Stimulated activated CD8-positive, alpha-beta memory T cell treated with anti-CD3 and anti-CD28 coated beads, Interleukin-15, amount 100 ng/mL, for 4 hours (primary cell): ENCODE measurements at places on chromosomes 16 and 17.

- no peak for DNase-seq
Measured at GRCh38 chr17:75762513-75763268, 2.3 kb downstream of the GALK1 start.

GRCh38 chr16:23944381-23944780 is 108.6 kb downstream of the PRKCB start:
- DNase-seq: no peak

DNA sequence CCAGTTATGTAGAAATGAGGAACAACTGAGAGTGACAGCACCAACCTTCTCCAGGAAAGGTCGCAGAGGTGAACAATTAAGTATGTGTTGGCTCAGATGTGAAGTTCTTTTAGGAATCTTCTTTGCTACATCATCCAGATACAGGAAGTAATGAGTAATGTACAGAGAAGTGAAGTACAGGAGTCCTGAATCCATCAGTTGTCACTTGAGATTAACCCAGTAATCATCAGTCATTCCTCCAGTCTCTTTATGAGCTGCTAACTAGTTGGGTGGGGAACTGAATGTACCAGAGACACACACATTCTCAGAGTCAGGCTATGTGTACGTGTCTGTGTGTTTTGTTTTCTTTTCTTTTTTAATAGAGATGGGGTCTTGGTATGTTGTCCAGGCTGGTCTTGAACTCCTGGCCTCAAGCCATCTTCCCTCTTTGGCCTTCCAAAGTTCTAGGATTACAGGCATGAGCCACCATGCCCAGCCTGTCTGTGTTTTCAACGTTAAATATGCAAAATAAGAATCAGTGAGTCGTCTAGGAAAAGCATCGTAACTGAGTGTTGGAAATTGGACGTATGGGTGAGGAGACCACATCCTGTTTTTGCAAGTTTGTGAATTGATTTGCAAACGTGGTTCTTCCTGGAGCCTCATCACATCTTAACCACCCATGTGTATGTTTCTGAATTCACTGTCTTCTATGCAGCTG is 19.9 kb downstream of the ZNF200 start:
- DNase-seq: no peak

GRCh38 chr17:74226252-74226651 is 12.9 kb downstream of the TTYH2 start:
- DNase-seq: no peak

GRCh38 chr17:8555062-8555461 is 75.5 kb downstream of the MYH10 start:
- no peak for DNase-seq
